ENCODE measurements at places on chromosomes 16 and 17.

DNA sequence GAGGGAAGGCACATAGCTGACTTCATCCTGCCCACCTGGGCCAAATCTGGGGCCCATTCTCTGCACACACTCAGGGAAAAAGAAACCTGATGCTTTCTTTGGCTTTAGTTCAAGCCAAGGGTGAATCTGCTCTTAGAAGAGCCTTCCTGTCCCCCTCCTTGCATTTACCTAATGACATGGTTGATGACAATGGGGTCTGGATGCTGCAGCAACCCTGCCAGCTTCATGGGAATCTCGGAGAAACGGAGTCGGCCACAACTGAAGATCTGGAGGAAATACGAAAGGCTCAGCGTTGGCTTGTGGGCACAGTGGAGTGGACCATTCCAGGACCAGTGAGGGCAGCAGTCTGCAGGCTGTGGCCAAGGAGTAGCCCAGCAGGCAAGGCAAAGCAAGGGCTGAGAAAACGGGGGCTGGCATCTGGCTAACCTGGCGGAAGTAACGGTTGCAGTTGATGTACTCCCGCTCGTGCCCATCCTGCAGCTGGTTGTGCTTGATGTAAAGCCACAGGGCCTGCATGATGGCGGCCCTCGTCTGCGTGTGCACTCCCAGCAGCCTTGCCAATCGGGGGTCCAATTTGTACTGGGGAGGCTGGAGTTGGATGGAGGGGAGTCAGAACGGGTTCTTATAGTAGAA, 6.4 kb upstream of the FTSJ3 start:
- DNase-seq = no peak

GRCh38 chr17:57463103-57463885, 207.0 kb downstream of the MSI2 start:
- no peak for DNase-seq

GRCh38 chr17:80029258-80029974, 6.3 kb downstream of the TBC1D16 start:
- peak; percentile 96 for DNase-seq

DNA sequence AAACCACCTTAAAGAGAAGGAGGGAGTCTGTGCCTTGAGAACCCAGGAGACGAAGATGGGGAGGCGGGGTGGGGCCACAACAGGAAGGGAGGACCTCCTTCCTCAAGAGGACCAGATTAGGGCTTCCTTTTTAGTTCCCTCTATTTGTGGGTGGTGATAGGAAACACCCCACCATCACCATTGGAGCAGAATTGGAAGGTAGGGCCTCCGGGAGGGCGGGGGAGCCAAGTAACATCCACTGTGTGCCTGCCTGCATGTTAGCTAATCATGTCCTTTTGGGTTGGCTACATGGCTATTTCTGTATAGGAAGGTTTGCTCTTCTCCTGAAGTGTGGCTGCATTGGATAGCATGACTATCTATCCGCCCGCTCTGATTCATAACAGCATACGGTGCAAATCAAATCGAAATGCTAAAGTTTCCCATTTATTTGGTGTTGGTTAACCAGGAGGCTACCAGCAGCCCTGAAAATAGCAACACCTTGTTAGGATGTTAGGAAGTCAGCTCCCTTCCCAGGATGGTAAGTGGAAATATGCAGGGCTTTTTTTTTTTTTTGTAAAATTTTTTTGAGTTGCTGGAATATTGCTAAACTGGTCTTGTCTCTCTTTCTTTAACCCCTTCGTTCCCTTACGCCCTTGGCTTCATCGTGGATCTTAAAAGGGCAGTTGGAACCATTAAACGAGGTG, 4.2 kb downstream of the SYT17 start:
- DNase-seq = no peak

GRCh38 chr16:66273053-66273452, 93.4 kb upstream of the CDH5 start:
- no peak for DNase-seq

DNA sequence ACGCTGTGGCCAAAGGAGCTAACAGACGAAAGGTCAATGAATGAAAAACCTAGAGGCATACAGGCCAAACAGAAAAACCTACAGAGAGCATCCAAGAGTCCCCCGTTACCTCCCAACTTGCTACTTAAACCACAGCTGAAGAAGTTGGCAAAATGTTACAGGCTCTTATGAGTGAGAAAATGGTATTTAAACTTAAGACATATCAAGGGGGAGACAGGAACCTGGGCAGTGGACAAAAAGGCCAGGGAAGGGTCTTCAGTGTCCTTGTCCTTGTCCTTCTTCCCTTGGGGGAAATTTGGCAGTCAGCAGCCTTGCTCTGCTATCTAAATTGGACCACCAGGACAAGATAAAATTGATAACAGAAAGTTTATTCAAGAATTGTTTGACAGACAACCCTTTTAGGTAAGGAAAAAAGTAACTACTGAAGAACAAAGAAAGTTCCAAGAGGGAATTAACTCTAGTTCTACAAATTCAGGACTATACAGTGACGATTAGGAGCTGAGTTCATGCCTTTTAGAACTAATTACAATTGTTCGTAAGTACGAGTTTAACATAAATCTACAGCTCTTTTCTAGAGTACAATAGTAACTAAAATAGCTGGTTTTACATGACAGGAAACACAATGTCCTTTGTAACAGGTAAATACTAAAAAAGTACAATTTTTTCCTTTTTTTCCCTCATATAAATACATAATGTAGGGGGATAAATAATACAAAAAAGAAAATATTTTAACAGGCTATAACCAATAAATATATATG, 3.8 kb upstream of the HOXB2 start:
- no peak for DNase-seq

GRCh38 chr17:38443356-38444031, 15.2 kb downstream of the ARHGAP23 start:
- no peak for DNase-seq

GRCh38 chr16:82337355-82337754, 167.3 kb upstream of the MPHOSPH6 start:
- no peak for DNase-seq

DNA sequence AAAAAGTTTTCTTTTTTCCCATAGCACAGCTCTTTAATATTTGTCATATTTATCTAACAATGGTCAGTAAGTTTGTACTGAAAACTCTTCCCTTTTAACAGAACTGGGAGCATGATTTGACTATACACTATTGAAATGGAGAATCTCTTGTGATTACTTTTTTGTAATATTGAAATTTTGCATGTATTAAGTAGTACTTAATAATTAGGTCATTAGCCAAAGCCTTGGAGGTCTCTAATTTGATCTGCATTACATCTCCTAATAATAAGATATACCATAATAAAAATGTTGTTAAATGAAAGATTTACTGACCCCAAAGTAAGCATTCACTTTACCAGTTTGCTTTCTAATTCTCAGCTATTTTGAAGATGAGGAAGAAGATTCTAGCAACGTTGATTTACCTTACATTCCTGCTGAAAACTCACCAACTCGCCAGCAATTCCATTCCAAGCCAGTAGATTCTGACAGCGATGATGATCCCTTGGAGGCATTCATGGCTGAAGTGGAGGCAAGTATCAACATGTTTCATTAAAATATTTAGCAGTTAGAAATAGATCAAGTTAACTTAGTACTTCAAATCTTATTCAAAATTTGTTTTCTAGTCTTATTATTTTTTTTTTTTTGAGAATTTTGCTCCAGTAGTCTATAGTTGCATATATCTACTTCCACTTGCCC, 18.2 kb downstream of the DDX42 start:
- DNase-seq = no peak

GRCh38 chr17:34391241-34391640, 28.2 kb upstream of the CCL1 start:
- DNase-seq = no peak

- DNase-seq = no peak
These were observed 83.8 kb downstream of the GNAO1 start for GRCh38 chr16:56275076-56275475.

DNA sequence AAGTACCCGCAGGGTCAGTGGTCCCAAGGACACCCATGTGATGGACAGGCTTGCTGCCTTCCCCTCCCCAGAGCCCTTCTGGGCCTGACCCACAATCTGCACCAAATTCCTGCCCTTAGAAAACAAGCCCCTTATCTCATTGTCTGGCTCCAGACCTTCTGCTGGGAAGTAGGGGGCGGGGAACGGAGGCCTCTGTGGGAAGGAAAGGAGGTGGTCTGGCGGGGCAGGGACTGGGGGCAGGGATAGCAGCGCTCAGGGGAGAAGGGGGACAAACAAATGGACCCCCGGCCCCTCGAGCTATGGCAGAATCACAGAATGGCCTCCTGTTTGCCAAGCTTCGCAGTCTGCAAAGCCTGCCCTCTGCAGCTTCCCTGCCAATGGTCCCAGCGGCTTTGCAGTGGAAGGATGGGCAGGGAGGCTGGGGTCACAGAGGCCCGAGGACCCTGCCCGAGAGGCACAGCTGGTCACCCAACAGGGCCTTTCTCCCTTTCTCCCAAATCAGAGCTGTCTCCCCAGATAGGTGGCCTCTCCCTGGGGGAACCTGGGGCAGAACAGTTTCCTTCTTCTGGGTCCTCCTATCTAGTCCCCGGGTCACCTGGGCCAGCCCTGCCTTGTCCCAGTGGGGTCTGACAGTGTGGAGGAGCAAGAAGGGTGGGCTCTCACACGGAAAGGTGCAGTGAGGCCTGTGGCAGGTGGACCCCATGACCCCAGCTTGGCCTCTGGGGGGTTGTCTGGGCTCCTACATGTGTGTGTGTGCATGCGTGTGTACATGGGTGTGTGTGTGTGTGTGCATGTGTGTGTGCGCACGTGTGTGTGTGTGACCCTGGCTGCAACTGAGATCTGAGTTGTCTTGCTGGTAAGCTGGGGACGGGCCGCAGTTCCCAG, 25.5 kb downstream of the TMEM235 start:
- no peak for DNase-seq

DNA sequence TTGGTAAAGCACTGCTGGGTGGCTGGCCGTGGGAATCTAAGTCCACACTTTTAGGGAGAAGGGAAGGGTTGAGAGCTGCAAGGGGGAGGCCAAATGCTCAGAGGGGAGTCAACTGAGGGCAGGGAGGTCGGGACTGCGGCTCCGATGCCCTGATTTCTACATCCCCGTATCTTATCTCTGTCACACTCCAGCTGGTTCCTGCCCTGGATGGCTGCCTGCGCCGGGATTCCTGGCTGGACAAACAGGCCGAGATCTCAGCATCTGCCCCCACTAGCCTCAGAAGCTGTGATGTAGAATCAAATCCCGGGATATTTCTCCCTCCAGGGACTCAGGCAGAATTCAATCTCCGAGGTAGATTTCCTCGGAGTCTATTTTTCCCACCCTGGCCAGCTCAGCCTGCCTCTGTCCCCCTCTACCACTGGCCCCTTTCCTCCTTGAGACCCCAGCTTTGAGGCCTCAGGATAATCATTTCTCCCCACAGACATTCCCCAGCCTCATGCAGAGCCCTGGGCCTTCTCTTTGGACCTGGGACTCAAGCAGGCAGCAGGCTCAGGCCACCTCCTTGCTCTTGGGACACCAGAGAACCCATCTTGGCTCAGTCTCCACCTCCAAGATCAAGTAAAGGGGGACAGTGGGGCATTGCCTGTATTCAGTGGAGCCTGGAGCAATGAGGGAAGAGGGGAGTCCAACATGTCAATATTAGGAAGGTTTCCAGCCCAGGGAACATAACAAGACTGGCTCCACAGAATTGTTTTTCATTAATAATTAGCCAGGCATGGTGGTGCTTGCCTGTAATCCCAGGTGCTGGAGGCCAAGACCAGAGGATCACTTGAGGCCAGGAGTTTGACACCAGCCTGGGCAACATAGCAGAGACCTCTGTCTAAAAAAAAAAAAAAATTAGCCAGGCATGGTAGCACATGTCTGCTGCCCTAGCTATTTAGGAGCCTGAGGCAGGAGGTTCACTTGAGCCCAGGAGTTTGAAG, 1.8 kb downstream of the SHBG start:
- DNase-seq = no peak

DNA sequence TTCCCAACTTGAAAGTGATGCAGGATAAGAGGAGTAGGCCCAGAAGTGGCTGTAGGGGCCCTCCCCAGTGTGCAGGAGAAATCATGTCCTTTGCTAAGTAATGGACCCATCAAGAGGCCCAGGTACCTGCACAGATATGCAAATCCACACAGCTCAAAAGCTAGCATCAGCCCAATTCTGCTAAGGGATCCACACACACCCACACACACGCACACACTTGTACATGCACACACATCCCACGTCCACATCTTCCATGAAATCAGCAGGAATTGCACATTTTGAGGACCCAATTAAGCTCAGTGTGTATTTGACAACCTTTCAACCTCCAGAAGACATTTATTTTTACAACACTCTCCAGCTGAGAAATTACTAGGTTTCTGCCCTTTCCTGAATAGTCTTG, 184.8 kb downstream of the C16orf78 start:
- no peak for DNase-seq

DNA sequence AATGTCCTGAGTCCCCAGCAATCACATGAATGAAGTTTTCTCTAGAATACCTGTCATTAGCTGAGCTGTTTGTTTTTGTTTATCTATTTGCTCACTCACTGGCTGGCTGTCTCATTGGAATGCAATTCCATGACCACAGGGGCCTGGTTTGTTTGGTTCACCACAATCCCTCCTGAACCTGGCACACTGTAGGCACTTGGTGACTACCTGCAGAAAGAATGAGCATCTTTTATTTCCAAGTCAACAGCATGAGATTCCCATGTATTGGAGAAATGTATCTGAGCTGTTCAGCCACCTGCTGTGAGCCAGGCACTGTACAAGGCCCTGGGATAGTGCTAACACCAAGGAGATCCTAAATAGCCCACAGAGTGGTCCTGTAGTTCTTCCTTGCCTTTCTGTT, 345.1 kb downstream of the XYLT1 start:
- no peak for DNase-seq

GRCh38 chr16:73730481-73731090, 566.0 kb upstream of the PSMD7 start:
- DNase-seq = no peak

DNA sequence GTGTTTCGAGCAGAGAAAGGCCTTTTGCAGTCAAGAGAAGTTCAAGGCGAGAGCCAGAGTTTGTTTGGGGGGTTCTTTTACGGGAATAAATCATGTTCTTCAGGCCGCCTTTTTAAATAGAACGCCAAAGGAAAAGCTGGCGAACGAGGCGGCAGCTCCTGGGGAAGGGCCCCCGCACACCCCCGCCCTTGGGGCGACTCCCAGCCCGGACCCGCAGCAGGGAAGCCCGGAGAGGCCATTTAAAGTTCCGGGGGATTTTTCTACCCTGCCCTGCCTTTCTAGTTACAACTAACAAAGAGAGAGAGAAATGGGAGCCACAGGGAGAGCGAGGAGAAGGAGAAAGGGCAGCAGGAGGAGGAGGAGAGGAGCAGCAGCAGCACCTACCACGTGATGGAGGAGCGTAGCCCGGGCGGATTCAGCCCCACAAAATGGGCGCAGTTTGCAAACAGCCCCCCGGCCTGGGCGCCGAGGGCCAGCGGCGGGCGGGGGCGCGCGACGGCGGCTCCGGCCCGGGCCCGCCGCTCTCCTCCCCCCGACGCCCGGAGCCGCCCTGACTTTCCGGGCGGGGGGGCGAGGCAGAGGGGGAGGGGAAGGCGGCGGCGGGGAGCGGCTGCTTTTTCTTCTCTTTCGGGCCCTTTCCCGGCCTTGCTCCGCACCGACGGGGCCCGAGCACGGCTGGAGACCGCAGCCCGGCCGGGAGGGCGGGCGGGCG, 634 bp downstream of the KANSL1 start:
- DNase-seq = peak; percentile 78

GRCh38 chr16:3906363-3906762, 25.9 kb upstream of the CREBBP start:
- no peak for DNase-seq

GRCh38 chr17:16294560-16294959, 58.7 kb downstream of the CENPV start:
- no peak for DNase-seq
